Astrocyte of the hippocampus (primary cell): ENCODE measurements at places on chromosomes 13 and 19.

- DNase-seq = no peak
Observed at GRCh38 chr13:113448545-113448884, 4.8 kb downstream of the ADPRHL1 start.

DNA sequence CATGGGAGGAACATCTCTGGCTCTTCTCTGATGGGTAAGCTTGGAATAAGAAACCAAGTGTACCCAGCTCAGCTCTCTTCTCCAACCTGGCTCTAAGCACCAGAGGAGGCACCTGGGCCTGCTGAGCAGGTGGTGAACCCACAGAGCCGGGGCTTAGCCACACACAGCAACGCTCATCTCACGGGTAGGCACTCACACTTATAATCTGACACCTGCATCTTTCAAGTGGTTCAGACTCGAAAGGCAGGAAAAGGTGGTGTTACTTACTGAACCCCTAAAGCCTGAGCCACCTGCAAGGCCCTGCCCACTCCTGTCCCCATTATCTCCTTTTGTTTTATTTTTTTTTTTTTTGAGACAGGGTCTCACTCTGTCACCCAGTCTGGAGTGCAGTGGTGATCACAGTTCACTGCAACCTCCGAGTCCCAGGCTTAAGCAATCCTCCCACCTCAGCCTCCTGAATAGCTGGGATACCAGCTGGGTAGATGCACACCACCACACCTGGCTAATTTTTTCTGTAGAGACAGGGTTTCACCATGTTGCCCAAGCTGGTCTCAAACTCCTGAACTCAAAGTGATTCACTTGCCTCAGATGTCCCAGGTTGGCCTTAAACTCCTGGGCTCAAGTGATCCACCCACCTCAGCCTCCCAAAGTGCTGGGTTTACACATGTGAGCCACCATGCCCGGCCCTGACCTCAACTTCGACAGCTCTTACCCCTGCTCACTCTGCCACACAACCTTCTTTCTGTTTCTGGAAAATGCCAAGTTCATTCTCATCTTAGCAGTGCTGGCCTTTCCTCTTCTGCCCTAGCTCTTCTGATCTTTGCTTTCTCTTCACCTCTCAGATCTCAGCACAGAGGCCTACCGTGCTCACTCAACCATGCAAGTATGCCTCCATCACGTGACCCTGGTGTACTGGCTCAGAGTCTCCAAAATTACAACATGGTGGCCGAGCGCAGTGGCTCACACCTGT, 9.7 kb downstream of the FBXL12 start:
- DNase-seq = no peak

DNA sequence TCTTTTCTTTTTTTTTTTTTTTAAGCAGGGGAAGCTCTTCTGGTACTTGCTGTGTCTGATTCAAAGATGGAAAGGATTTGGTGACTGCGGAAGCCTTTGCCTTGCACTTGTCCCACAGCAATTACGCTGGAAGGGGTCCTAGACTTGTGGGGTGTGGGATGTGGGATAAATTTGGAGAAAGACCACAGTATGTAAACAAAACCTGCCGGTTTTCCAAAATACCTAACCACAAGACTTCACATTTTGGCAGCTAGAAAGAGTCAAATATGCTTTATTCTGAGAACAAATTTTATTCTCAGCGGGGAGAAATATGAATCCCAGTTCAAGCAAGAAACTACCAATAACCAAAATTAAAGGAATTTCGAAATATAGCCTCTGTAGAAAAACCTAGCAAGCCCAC, 176.5 kb downstream of the SPRY2 start:
- DNase-seq = peak; percentile 32

DNA sequence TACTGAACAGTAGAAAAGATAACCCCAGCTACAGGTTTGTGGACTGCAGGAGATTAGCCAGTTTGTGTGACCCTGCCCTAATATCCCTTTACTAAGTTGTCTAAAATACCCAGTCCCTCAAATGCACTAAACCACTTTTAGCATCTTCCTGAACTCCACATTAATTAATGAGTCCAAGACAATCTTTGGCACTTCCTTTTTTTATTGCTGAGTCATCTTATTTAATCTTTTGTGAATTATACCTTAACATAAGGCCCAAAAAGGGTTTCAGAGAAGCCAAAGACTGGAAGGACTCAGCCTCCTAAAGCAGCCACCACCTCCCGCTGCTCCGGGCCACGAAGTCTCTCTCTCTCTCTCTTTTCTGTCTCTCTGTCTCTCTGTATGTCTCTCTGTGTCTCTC, 48.8 kb upstream of the PDCD5 start:
- DNase-seq = no peak

DNA sequence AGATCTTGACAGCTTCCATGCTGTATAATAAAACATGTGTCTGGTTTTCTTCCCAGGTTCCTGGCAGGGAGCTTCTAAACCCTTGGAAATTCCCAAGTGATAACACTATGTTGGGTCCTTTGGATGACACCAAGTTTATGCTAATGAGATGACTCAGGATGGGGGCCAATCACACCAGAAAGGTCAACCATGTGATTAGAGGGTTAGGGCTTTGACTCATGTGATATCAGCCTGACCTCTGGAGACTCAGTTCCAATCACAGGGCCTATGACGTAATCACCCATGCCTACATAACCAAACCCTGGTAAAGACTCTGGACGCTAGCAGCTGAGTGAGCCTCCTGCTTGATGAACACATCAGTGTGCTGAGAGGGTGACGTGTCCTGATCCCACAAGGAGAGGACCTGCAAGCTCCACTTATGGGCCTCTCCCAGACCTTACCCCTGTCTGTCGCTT, 203.6 kb downstream of the DCLK1 start:
- DNase-seq = peak; percentile 63

DNA sequence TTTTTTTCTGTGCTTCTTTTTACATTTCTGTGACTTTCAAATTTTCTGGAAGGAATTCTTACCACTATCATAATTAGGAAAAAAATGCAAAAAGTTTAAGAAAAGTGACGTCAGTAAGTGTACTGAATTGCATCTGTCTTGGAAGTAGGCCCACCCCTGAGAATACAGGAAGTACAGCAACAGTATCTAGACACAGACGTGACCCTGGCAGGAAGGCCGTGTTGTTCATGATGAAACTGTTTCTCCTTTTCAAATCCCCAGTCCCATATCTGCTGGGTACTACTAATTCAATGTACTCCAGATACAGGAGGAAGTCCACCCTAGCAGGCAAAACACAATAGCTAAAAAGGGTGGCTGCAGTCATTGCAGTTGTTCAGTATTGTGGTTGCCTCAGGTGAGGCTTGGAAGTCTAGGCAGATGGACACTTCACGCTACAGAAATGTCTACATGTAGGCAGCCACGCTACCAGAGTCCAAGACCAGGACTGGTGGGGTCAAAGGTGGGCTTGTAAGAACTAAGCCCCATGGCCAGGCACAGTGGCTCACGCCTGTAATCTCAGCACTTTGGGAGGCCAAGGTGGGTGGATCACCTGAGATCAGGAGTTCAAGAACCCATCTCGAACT, 49.6 kb upstream of the MED4 start:
- no peak for DNase-seq

DNA sequence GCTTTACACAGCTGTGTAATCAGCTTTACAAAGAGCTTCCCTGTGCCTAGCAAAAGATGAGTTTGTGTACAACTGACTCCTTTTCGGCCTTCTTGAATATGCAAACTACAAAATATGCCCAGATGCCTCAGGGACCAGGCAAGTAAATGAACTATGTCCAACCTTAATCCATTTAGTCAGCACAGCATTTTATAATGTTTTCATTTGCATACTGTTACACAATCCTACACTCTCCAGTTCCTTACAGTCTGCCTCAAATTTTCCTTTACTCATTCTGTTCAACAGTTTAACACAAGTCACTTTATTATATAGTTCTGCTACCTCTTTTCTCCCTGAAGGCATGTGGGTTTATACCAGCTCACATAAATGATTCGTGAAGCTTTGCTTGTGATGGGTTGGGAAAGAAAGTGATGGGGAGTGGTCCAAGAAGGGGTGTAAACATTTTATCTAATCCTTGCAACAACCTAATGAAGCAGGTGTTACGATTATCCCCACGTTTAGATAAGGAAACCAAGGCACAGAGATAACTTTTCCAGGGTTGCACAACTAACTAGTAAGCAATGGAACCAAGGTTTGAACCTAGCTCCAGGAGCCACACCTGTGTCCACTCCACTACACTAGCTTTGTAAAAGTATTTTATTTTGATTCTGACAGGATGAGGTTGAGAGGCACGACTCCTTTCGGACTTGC, 3.3 kb upstream of the USP12 start:
- DNase-seq = no peak

GRCh38 chr19:50803633-50804419, 13.6 kb downstream of the ACP4 start:
- DNase-seq = peak; percentile 20

- no peak for DNase-seq
Observed at GRCh38 chr13:101332583-101332982, 83.7 kb downstream of the NALCN start.

GRCh38 chr19:29489172-29489951, 36.4 kb upstream of the VSTM2B start:
- no peak for DNase-seq

- DNase-seq = no peak
Observed at GRCh38 chr13:21426238-21426637, 32.9 kb downstream of the ZDHHC20 start.

GRCh38 chr13:110616103-110617101, 1.1 kb downstream of the NAXD start:
- DNase-seq = peak; percentile 58

DNA sequence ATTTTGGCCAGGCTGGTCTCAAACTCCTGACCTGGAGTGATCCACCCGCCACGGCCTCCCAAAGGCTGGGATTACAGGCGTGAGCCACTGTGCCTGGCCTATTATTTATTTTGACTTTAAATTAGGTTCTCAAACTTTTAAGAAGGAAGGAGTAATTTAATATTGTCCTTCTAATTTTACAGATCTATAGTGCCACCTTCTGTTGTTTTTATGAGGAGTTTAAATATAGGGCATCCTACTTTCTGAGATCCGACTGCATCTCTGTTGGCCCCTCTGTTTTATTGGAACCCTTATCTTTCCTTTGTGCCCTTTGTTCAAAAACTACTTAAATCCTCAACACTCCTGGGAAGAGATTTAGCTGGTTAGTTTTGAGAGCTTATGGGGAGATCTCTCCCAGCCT, 25.4 kb upstream of the ZMYM5 start:
- DNase-seq = peak; percentile 4

- peak; percentile 80 for DNase-seq
Observed at GRCh38 chr13:72255908-72256307, 388.9 kb upstream of the DACH1 start.

DNA sequence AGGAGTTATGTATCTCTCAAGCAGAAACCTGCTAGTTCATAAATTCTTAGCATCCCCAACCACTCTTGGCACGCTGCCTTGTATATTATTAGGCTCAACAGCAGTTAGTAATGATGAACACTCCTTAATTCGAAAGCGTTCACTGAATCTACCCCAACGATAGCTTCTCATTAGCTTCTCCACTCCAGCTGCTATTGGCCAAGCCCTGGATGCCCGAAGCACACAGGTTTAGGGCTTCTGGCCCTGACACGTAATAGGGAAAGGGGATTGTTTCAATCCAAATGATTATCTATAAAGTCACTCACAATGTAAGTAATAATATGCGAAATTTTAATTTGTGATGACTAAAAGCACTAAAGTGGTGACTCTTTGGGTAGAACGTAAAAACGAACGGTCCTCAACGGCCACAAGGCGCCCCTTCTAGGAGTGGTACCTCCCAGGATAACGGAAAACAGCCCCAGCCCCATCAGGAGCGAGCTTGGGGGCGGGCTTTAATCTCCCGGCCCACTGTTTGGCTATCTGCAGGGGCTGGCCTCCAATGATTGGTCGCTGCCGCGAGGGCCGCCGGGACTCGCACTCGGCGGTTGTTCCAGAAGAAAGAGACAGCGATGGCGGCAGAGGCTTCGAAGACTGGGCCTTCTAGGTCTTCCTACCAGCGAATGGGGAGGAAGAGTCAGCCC, at the start of gene RNF17:
TSS of gene RNF17 (plus strand) at position 574 of the 680 bp plus-strand sequence. CDS start at position 609, 35 bp downstream.
- no peak for DNase-seq

DNA sequence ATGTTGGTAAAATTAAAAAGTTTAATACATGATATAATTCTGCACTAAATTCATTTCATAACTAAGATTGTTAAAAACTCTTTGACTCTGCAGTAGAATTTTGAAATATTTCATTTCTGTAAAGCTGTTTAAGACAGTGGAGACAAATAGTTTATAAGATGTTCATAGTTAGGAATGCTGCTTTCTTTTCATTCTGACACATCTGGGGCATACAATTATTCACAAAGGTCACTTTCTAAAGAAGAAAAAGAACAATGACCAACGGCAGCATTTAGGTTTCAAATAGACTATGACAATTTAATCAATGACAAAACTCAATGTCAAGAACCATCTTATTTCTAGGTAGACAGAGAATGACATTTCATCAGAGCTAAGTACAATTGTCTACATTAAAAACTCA, 1422.1 kb downstream of the PCDH9 start:
- DNase-seq = peak; percentile 11

DNA sequence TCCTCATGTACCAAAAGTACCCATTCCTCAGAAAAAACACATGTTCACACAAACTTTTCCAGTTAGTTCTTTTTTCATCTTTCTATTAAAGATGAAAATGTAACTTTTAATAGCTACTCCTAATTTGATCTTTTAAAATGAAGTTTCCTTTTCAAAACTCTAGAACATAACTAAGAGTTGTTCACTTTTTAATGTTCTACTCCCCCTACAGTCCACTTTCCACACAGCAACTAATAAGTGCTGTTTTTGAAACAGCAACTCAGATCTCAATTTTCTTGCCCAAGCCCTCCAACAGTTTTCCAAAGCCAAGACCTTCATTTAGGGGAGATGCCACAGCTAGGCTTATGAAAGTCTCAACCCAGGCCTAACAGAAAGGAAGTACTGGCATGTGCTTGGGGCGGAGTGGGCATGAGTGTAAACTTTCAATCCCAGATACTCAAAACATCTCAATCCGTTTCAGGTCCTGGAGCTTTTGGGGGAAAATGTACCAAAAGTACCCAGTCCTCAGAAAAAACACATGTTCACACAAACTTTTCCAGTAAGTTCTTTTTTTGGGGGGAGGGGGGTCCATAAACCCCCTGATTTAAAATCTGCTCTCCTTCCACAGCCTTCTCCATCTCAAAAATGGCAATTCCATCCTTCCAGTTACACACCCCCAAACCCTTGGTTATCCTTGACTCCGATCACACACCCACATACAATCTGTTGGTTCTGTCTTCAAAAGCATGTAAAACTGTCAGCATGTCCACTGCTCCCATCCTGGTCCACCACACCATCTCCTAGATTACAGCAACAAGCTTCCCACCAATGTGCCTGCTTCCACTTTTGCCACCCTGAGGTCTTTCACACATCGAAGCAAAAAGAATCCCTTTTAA, 2.0 kb downstream of the FBL start:
- peak; percentile 64 for DNase-seq

GRCh38 chr13:34620862-34621261, 321.2 kb upstream of the NBEA start:
- DNase-seq = no peak
